ENCODE measurements at places on chromosomes 16 and 17.

DNA sequence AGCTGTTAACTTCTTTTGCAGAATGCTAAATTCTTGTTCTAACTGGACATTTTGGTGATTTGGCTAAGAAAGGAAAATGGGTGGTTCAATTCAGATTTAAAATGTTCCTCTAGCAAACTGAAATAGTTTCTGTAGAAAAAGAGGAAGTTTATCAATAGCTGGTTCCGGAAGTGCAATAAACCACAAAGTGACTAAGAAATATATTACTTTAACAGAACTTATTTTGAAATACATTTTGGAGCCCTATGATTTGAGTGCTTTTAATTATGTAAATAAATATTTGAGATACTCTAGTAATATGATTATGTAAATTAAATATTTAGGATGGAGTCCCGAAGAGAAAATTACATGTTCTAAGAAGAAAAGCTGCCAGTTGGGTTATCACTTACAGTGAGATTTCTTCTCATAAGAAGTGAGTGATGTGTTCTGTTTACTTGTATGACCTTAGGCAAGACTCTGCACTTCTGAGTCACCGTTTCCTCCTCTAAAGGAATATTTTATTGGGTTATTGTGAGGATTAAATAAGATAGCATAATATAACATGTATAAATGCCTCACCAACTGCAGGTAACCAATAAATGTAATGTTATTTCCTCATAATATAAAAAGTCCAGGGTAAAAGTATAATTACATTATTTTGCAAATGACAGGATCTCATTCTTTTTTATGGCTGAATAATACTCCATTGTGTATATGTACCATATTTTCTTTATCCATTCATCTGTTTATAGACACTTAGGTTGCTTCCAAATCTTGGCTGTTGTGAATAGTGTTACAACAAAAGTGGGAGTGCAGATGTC is at the start of gene EVI2B:
Gene EVI2B (minus strand): TSS at position 73 of the 800 bp plus-strand sequence. CDS start 8,445 bp downstream, outside the sequence.
- DNase-seq: peak; percentile 80

DNA sequence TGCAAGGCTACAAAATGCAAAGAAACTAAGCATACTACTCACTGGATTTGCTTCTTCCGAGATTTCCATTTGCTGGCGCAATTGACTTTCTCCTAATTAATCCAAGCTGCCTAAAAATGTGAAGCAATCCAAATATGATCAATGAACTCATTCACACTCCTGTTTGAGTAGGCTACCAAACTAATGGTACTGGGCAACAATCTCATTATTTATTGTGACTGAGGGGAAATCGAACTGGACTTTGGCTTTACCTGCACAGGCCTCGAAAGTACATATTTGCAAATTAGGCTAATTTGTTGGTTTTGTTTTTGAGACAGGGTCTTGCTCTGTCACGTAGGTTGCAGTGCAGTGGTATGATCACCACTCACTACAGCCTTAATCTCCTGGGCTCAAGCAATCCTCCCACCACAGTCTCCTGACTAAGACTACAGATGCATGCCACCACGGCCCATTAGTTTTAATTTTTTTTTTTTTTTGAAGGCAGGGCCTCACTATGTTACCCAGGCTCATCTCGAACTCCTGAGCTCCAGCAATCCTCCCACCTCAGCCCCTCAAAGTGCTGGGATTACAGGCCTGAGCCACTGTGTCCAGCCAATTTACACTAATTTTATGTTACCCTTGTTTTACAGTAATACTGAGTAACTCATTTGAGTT is 2.6 kb downstream of the ERI2 start:
- DNase-seq: no peak

GRCh38 chr17:61209525-61209924 is 190.1 kb upstream of the TBX2 start:
- DNase-seq: no peak

DNA sequence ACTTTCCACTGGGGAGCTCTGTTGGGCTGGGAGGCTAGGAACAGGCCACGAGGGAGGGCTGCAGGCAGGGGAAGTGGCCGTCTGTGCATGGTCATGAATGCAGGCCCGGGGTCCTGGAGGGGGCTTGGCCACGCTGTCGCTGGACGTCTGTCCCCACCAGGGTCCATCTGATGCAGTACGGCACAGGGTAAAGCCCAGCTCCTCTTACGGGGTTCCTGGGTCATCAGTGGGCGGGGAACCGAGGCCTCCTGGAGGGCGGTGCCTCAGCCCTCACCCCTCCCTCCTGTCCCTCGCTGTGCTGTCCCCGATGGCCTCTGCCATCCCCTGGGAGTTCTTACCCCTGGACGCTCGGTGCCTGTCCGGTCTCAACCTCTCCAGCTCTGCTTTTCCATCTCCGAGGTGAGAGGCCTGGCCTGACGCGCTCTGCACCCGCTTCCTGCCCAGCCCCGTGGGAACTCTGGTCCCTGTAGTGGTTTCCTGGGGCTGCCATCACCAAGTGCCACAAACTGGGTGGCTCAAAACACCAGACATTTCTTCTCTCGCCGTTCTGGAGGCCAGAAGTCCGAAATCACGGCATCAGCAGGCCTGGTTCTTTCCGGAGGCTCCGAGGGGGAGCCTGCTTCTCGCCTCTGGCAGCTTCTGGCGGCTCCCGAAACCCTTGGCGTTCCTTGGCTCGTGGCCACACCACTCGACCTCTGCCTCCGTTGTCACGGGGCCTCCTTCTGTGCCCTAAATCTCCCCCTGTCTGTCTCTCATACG is 182.8 kb downstream of the SEC14L1 start:
- DNase-seq: peak; percentile 87

DNA sequence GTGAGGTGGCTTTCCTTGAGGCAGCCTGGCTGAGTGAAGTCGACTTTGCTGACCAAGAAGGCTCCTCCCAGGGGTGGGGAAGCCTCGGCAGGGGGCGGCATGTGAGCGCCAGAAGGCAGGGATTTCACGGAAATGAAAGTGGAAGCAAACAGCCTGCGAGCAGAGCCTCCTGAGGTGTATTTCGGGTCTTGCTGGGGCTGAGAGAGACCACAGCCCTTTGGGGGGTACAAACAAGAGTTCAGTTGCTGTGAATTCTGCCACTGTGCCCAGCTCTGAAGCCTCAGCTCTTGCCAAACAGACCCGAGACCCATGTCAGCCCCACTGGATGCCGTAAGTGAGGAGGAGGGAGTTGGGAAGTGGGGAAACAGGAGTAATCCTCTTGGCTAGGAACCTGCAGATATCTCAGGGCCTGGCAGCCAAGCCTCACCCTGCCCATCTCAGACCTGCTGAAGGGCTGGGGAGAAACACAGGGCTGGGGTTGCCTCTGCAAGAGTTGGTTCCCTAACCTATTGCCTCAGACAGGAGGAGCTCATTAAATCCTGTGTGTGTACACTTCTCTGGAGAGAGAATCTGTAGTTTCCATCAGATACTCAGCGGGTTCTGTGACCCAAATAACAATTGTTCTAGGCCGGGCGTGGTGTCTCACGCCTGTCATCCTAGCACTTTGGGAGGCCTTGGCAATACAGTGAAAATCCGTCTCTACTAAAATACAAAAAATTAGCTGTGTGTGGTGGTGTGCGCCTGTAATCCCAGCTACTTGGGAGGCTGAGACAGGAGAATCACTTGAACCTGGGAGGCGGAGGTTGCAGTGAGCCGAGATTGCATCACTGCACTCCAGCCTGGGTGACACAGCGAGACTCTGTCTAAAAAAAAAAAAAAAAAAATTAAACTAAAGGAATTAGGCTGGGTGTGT is at the start of gene IFI35:
Gene IFI35 (plus strand): TSS at position 146 of the 913 bp plus-strand sequence. CDS start 164 bp downstream, at position 310.
- DNase-seq: peak; percentile 94

DNA sequence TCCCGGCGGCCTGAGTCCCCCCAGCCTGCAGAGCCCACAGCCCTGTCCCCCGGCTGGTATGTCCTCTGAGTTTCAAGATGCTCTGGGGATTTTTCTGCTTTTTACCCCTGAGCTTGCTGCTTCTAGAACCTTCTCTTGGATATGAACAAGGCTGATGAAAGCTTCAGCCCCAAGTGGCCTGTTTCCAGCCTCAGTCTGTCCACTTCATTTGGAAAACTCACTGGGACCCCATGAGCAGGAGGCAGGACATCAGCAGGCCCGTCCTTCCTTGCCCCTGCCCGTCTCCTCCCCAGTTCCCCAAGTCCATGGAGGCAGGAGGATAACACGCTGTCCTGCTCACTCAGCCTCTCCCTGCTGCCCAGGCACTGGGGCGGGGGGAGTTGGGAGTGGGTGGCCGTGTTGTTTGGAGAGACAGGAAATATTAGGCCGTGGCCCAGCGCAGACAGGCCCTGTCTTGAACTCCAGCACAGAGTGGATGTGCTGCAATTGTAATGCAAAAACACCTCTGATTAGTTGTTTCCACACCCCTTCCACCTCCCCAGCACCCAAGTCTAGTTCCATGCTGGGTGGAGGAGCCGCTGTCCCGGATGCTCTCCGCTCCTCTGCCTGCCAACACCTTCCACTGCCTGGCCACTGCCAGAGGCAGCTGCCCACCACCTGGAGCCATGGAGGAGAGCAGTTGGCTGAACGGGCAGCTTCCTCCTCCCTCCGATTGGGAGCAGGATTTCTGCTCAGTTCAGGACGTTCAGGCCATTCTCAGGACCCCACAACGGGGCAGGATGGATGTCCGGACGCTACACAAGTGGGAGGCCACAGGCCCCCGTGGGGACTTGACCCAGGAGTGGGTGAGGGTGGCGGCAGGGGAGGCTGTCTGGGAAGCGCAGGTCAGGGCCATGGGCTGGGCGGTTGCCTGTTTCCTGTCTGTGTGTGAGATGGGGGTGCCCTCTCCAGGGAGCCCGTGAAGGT is 216.9 kb upstream of the GSE1 start:
- peak; percentile 66 for DNase-seq

GRCh38 chr16:4175849-4176248 is 59.6 kb upstream of the ADCY9 start:
- DNase-seq: no peak

GRCh38 chr17:81518785-81519283 is 6.2 kb upstream of the ACTG1 start:
- no peak for DNase-seq

GRCh38 chr17:15490634-15491261 is 23.3 kb upstream of the CDRT4 start:
- peak; percentile 59 for DNase-seq

DNA sequence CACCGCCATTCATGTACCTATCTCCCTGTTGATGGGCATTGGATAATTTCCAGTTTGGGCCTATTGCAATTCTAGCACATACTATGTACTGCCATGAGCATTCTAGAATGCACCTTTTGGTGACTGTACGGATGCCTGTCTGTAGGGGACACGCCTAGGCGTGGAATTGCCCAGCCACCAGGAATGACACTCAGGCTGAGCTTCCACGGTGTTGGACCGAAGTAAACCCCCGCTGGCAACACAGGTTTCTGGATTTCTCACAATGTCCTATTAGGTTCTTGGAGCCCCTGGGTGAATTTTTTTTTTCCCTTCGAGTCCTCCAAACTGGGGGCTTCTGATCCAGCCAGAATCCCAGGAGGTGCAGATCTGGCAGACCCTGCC is 146.6 kb downstream of the IRF8 start:
- DNase-seq: no peak

- no peak for DNase-seq
Observed at GRCh38 chr17:79897243-79898063, 58.2 kb upstream of the CBX4 start.

- peak; percentile 66 for DNase-seq
Observed at GRCh38 chr17:16351831-16352230, 1.4 kb downstream of the CENPV start.

DNA sequence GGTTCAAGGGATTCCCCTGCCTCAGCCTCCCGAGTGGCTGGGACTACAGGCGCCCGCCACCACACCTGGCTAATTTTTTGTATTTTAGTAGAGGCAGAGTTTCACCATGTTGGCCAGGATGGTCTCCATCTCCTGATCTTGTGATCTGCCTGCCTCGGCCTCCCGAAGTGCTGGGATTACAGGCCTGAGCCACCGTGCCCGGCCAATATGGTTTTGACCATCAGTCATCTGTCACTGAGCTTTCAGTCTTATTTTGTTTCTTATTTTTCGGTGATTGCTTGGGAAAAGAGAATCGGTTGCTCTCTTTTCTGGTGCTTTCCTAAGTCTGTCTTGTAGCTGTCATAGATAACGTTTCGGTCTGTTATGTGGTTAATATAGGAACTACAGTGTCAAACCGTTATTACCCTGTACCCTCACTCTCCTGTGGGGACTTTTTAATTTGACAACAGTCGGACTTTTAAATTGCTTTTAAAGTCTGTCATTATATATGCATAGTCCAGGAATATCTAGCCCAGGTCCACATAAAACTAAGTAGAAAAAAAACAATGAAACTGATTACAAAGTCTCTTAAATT is 453.4 kb downstream of the KCNJ18 start:
- DNase-seq: no peak

GRCh38 chr17:57649731-57650484 is 95.2 kb downstream of the CCDC182 start:
- DNase-seq: peak; percentile 74

GRCh38 chr16:49564496-49565229 is 191.1 kb downstream of the C16orf78 start:
- DNase-seq: peak; percentile 77

DNA sequence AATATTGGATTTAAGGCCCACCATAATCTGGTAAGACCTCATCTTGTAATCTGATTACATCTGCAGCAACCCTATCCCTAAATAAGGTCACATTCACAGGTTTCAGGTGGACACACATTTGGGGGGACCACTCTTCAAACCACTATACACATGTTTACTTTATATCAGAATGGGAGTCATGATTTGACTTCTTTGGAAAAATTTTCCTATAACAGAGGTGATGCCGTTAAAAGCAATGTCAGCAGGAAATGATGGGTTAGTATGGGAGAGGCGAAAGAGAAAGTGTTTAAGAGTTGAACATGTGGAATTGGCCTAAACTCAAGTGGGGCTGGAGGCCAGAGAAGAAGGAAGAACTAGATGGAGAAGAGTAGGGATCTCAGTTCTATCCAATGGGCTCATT is 281.7 kb upstream of the ERCC4 start:
- DNase-seq: no peak

- DNase-seq: peak; percentile 79
Observed at GRCh38 chr16:69253870-69254341, 57.2 kb upstream of the VPS4A start.

DNA sequence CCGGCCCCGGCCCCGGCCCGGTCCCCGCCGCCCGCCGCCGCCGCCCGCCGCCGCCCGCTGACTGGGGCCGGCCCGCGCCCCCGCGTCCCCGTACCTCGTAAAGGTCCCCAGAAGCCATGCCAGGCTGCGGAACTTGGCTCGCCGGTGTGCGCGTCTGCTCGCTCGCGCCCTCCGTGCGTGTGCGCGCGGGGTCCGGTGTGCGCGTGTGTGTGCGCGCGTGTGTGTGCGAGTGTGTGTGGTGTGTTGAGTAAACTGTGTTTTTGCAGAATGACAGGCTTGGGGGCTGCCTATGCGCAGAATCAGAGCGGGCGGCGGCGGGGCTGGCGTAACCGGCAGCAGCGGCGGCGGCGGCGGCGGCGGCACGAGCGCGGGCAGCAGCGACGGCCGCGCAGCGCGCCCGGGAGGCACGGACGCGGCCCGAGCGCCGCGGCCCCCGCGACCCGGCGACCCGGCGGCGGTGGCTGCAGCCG is 307 bp downstream of the CDYL2 start:
- DNase-seq: peak; percentile 72

All from choroid plexus epithelial cell (primary cell).